ENCODE measurements at places on chromosomes 11 and 22.

GRCh38 chr11:128694618-128695481, 978 bp downstream of the FLI1 start:
- no peak for DNase-seq

DNA sequence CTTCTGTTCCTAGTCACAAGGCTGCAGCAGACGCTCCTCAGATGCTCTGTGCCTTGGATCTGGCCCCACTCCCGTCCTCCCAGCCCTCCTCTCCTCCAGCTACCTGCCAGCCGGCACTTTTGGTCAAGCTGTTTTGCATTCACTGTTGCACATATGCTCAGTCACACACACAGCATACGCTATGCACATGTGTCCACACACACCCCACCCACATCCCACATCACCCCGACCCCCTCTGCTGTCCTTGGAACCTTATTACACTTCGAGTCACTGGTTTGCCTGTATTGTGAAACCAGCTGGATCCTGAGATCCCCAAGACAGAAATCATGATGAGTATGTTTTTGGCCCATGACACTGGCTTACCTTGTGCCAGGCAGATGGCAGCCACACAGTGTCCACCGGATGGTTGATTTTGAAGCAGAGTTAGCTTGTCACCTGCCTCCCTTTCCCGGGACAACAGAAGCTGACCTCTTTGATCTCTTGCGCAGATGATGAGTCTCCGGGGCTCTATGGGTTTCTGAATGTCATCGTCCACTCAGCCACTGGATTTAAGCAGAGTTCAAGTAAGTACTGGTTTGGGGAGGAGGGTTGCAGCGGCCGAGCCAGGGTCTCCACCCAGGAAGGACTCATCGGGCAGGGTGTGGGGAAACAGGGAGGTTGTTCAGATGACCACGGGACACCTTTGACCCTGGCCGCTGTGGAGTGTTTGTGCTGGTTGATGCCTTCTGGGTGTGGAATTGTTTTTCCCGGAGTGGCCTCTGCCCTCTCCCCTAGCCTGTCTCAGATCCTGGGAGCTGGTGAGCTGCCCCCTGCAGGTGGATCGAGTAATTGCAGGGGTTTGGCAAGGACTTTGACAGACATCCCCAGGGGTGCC, 109.8 kb downstream of the BCR start:
- DNase-seq: peak; percentile 55

DNA sequence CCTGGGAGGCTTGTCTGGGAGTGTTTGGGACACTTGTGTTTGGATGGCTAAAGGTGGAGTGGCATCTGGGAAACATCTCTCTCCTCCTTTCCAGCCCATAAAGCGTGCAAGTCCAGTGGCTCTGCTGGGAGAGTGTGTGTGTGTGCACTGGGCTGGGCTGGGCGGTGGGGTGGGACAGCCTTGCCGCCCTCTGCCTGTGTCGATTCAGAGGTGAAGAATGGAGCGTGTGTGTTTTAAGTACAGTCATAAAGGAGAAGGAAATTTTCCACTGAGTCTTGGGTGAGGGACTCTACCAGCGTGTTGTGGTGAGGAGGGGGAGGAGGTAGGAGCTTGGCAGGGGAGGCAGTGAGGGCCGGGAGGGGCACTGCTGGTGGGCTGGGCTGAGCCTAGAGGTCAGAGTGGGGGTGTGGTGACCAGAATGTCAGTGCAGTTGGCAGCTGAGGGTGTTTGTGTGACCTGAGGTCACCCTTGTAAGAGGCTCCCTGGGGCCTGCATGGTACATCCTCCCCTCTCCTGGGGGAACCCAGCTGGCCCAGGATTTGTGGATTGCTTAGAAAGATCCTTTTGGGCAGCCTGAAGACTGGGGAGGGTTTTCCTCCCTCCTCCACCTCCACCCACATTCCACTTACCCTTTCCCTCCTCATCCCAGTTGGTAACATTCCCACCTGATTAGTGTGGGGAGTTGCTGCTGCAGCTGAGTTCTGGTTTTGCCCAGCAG, 1.7 kb downstream of the TIMP3 start:
- DNase-seq: no peak

DNA sequence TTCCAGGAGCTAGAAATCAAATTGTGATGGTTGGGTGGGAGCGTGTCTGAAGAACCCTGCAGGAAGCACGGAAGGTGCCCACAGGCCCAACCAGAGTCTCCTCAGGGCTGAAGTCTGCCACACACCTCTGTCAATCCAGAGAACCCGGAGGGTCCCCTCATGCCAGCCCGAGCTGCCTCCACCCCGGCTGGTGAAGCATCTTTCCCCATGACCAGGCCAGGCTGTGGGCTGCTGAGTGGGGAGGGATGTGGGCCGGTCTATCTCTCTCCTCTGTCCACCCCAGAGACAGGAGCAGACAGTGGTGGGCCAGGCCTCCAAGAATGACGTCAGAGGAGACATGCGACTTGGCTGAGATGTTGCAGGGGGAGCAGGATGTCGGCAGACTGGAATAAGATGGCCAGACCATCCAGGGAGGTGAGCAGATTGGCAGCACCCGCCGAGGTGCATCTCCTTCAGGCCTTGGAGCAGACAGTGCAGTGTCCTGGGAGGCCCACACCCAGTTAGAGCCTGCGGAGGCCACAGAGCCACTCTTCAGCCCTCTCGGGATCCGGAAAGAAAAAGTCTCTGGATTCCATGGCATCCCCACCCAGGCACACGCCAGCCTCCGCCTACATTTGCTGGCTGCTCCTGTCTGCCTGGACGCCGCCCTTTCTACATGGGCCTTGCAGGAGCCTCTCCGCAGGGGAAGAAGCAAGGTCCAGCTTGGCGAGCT, 1524.9 kb downstream of the BRD1 start:
- DNase-seq: no peak

- DNase-seq: no peak
These were observed 46.9 kb downstream of the PAX6 start for GRCh38 chr11:31764261-31764660.

DNA sequence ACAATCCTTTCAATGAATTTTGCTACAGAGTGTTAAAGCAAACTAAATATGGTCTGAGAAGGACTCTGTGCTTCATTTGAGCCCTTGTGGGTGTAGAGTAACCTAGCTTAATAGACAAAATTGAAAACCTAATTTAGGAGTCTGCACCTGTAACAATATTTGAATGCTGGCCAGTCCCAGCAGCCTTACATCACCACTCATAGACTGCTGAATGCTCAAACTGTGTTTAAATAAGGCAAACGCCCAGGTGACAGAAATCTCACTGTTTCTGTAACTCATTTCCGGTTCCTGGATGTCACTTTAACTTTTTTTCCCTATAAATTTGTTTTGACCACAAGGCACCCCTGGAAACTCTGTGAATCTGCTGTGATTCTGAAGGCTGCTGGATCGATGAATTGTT, 45.5 kb upstream of the GLYATL1B start:
- DNase-seq: no peak

Data from endothelial cell of umbilical vein (primary cell).